ENCODE measurements at places on chromosomes 6 and 20. TPM values are rescaled to one million over a fixed set of nuclear protein-coding genes. Genes with fewer than 3 reads are reported as not detected.

CRISP3 gene
- not detected for total RNA-seq

NT5E gene
- 55.4 TPM for total RNA-seq

FAM229B gene
- total RNA-seq: 4.9 TPM

FAM209A gene
- not detected for total RNA-seq

LINC00237 gene
- total RNA-seq: not detected

ENPP4 gene
- 0.36 TPM for total RNA-seq

SYCP2L gene
- not detected for total RNA-seq

PLCB4 gene
- not detected for total RNA-seq

RXRB gene
- 23.3 TPM for total RNA-seq

ZFP64 gene
- 22.9 TPM for total RNA-seq

RAET1L gene
- total RNA-seq: not detected

SIRPB2 gene
- total RNA-seq: not detected

FUCA2 gene
- 65.2 TPM for total RNA-seq

CCDC170 gene
- under 0.01 TPM for total RNA-seq

TMEM217 gene
- 0.65 TPM for total RNA-seq

TBC1D32 gene
- 4.2 TPM for total RNA-seq

HLA-DRB1 gene
- total RNA-seq: not detected

HEY2 gene
- total RNA-seq: not detected

RNF182 gene
- total RNA-seq: not detected
